ENCODE measurements at places on chromosomes 1 and 21.

- DNase-seq: no peak
These were observed 226.6 kb downstream of the TM2D1 start for GRCh38 chr1:61498342-61498741.

- DNase-seq: no peak
These were observed 95.9 kb downstream of the PCBP3 start for GRCh38 chr21:45739218-45740087.

- DNase-seq: no peak
These were observed 2.7 kb upstream of the TMEM61 start for GRCh38 chr1:54977533-54978297.

DNA sequence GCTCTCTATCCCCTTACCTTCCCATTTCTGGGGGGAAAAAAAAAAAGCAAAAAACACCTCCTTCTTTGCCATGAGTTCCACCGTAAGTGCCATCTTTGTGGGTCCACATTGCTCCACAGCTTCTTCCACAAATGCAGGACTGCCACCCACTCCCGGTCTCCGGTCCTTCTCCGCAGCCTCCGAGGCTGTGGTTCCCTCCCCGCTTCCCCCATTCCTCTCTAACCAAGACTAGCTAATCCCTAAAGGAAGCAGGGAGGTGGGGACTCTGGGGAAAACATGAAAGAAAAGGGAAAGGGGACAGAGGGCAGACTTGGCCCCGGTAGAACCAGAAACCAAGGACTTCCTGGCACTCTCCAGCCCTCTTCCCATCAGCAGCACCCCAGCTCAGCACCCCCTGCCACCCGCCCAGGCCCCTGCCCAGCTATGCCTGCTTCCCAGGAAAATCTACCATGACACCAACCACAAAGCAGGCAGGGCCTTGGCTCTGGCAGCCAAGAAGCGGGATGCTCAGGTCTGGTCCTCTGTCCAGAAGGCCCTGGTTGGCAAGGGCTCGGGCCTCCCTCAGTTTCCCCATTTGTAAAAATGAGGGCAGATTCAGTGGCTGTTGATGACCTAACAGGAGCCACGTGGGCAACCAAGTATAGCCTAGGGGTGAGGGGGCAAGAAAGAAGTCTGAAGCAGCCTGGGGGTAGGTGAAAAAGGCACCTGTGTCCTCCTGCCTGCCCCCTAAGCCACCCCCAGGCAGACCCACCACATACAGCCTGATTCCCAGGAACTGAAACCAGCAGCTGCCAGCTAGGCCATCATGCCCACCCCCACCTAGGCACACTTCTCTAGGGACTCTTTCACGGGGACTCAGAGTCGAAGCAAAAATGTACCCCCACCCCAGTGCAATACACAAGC lies 2.5 kb downstream of the EPHA2 start:
- DNase-seq: no peak
